ENCODE measurements at places on chromosomes 2 and 18.
A peak's percentile ranks its signal among the peaks of the same experiment; 100 is the strongest.

- no peak for DNase-seq
These were observed 33.3 kb upstream of the PGAP1 start for GRCh38 chr2:196959734-196960338.

DNA sequence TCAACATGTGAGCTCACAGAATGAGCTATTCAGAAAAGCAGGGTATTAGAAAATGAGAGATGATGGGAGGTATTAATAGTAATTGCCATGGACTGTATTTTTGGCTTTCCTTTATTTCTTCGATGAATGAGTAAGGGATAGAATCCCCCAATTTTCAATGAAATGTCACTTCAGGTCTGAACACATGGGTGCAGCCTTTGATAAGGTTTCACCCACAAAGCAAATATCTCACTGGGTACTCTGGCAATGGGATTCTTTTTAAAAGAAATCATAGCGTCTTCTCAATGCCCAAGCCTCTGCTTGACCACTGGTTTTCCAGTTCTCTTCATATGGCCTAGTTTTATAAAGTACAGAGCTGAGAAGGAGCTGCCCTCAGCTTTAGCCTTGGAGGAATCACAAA is 610.5 kb upstream of the FANCL start:
- no peak for DNase-seq

GRCh38 chr2:7226501-7226900 is 309.3 kb downstream of the RNF144A start:
- DNase-seq: no peak

- peak; percentile 77 for DNase-seq
These were observed 493 bp downstream of the FN1 start for GRCh38 chr2:215435280-215435869.

DNA sequence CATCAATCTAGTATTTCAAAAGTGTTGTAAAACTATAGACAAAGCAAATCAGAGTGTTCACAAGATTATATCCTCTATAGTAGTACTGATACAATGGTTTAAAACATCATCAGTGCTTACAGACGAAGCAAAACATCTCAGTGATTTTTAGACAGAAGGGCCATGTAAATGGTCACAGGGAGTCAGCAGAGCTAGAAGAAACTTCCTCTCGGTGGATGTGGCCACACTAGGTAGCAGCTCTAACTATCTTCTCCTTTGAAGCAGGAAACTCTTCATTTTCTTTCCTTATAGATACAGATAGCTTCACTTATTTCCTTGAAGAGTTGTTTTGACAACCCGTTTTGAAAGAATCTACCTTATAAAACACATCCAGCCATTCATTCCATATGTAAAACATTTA is 80.4 kb upstream of the CD226 start:
- DNase-seq: no peak

GRCh38 chr2:218894151-218894879 is 13.7 kb downstream of the WNT10A start:
- DNase-seq: no peak

- DNase-seq: no peak
These were observed 41.0 kb upstream of the ACTR3 start for GRCh38 chr2:113848758-113849415.

GRCh38 chr2:20149703-20150030 is 75.3 kb downstream of the SDC1 start:
- no peak for DNase-seq

GRCh38 chr2:71688530-71688929 is 235.2 kb downstream of the DYSF start:
- peak; percentile 36 for DNase-seq

GRCh38 chr2:224166654-224167053 is 127.6 kb upstream of the SERPINE2 start:
- no peak for DNase-seq

- DNase-seq: peak; percentile 11
These were observed 202.1 kb upstream of the MEX3C start for GRCh38 chr18:51399491-51400122.

DNA sequence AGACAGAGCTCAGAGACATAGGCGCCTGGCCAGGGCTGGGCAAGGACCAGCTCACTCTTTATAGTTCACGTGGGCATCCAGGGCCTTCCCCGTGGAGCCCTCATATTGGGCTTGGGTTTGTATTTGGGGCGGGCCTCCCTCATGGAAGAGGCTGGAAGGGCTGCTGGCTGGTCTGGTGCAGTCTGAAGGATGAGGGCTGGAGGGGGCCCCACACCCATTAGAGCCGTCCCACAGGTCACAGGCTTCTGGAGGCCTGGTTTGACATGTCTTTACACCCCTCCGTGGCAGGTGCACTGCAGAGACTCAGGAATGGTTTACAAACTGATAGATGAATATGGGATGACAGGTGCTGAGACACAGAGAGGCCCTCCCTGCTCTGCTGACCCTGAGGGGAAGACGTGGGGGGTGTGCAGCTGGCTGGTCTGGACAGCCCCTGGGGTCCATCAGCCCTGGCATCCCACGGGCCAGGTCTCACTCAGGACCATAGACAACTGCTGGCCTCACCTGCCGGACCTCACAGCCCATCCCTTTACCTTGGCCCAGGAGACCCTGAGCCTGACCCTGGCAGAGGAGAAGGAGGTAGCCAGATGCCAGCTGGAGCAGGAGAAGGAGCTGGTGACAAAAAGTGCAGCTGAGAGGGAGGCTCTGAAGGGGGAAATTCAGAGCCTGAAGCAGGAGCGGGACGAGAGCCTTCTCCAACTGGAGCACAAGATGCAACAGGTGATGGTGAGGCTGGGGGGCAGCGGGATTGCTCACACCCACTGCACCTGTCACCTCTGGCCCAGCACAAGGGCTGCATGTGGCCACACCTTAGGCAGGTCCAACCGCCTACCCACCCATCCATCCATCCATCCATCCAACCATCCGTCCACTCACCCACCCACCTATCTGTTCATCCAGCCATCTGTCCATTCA is 43.9 kb downstream of the CROCC2 start:
- no peak for DNase-seq

DNA sequence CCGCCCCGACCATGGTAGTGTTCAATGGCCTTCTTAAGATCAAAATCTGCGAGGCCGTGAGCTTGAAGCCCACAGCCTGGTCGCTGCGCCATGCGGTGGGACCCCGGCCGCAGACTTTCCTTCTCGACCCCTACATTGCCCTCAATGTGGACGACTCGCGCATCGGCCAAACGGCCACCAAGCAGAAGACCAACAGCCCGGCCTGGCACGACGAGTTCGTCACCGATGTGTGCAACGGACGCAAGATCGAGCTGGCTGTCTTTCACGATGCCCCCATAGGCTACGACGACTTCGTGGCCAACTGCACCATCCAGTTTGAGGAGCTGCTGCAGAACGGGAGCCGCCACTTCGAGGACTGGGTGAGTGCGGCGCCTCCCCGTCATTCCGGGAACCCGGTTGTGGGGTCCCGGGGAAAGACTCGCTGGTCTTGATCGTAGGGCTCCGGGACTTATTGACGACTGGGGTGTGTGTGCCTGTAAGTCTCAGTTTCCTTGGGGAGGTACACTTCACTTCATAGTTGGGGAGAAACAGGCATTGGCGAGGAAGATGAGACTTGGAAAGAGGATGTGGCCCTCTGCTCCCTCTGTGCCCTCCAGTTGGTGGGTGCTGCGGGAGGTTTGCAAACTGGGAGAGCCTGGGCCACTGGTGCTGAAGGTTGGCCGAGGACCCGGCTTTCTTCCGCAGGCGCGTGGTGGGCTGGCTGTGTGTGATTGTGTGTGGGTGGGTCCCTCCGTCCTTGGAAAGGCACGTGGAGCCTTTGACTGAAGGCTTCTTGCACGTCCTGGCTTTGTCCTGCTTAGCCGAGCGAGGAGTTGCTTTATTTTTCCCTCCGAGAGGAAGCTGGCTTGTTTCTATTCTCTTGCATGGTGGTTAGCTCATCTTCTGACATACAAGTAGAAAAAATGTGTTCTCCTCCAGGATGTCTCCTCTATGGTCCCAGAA is 886 bp downstream of the PRKCE start:
- DNase-seq: peak; percentile 80

GRCh38 chr2:56985609-56986008 is 801.8 kb downstream of the CCDC85A start:
- DNase-seq: no peak

GRCh38 chr18:35733408-35733807 is 151.9 kb downstream of the GALNT1 start:
- no peak for DNase-seq

GRCh38 chr18:11454040-11454439 is 155.4 kb upstream of the SLC35G4 start:
- no peak for DNase-seq

- DNase-seq: peak; percentile 78
These were observed 120.4 kb downstream of the RNF144A start for GRCh38 chr2:7037340-7038333.

DNA sequence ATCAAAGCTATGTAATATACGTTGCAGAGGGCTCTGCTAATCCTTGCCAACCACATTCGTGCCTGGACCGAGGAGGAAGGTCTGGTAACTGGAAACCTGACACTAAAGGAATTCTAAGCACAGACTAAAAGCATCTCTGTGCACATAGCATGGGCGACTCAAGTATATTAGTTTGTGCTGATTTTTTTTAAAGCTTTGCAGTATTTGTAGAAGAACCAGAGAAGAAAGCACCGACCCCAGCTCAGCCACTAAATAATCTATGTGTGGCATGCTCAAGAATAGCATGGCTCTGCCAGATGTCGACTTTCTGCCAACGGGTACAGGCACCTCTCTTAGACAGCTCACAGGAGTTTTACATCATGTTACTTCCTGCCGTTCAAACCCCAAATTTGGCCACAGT is 73.2 kb upstream of the NRP2 start:
- no peak for DNase-seq

DNA sequence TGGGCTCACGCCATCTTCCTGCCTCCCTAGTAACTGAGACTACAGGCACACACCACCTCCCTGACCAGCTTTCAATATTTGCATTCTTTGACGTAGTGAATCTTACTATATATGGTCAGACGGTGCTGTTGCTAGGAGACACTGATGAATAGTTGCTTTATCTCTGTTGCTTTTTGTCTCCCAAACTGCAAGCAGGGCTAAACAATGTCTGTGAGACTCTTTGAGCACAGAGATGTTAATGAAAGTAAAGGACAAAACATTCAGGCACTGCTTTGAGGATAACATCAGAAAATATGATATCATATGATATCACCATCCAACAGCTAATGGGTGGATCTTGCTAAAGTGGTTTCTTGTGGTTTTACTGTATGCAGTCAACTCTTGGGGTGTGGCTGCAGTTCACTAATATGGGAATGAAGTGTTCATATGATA is 43.0 kb downstream of the EMILIN2 start:
- no peak for DNase-seq

GRCh38 chr2:205612636-205613035 is 69.7 kb upstream of the NRP2 start:
- DNase-seq: no peak

DNA sequence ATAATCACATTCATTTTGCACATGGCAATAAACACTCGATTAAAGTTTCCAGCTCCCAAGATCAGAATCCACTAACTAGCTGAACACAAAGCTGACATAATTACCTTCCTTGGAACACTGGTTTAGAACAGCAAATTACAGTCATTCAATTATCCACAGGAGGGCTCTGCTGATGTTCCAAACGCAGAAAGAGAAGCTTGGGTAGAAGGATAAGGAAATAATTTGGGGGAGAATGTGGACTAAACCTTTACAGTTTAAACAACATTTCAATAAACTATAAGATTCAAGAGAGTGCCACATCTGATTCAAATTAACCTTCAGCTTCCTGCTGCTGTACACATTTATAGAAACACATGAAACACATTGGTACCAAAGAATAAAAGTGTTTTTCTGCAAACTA is 67.8 kb upstream of the ARL4C start:
- DNase-seq: no peak

DNA sequence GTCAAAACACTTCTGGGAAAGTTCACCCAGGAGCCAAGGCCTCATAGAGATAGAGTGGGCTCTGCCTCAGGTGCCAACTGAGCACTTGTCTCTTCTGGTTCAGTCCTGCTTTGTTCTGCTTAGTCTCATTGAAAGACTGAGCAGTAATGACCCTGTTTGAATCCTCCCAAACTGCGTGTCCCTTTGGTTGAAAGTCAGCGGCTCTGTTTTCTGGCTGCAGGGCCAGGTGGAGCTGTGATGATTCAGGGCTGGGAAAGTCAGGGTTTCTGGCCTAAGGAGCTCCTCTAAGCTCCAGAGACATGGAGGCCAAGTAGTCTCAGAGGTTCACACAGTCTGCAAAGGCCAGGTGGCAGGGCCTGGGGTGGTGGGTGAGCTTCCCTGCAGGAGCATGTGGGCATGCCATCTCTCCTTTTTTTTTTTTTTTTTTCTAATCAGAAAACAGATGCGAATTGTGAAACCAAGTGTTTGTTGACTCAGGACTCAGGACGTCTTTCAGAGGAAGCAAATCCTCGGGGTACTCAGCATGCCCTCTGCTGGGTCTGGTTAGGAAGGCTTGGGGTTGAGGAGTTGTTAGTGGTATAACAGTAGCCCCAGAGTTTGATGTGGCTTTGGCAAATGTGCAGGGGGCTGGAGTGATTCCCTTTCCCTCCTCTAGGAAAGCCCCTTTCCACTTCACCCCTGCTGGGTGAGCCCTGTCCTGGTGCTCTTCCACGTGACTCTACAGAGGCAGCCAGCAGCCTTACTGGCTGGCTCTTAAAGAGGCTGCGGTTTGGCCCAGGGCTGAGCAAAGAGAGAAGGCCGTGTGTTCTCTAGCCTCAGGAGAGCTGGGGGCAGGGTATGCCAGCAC is 38.3 kb downstream of the TMEM17 start:
- DNase-seq: peak; percentile 73

GRCh38 chr2:10564876-10565445 is 116.8 kb upstream of the ODC1 start:
- no peak for DNase-seq

DNA sequence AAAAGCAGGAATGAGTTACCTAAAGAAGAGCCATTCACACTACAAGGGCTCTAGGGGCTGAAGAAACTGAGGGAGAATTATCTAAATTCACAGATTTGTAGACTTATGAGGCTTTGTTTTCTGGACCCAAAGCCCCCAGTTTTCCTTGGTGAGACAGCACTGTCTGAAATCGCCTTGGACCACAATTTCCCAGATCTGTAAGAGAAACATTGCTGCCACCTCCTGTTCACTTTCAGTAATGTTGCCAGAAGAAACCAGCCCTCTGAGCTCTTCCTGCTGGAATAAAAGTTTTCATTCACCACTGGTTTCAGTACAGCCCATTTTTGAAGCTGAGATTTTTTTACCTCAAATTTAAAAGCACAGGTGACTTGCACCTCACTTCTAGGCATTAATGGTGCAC is 169.2 kb downstream of the CDH20 start:
- DNase-seq: no peak

GRCh38 chr2:150107816-150108215 is 379.7 kb downstream of the RND3 start:
- no peak for DNase-seq

GRCh38 chr2:55914786-55915185 is 8.8 kb downstream of the EFEMP1 start:
- DNase-seq: no peak

GRCh38 chr2:70934981-70935380 is 719 bp upstream of the ATP6V1B1 start:
- DNase-seq: no peak

GRCh38 chr2:156472686-156473085 is 36.5 kb downstream of the GPD2 start:
- DNase-seq: no peak

GRCh38 chr2:65800998-65801397 is 368.6 kb upstream of the SPRED2 start:
- DNase-seq: no peak
